ENCODE measurements at places on chromosomes 6 and 20.

GRCh38 chr6:119360262-119360915, 10.8 kb upstream of the MAN1A1 start:
- DNase-seq: no peak

DNA sequence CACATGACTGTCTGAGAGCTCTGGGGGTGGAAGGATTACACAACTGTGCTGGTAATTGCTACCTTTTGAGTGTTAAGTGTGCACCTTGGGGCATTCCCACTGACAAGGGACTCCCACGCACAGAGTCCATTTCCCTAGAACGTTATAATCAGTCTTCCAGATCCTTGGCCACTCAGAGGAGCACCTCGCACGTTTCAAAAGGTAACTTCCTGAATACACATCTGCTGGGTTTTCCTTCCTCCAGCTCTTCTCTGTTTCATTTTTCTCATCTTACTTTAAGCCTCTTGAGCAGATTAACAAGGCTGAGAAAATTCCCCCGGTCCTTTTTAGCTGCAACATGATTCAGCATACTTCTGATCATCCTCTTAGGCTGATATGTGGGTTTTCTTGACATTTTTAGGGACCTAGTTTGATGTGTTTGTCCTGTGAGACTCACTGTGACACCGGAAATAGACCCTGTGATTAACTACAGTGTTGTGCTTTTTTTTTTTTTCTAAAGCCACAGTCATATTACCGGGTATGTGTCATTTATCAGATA, 98.4 kb upstream of the DUSP22 start:
- no peak for DNase-seq

- no peak for DNase-seq
Measured at GRCh38 chr20:33160681-33161080, 7.3 kb upstream of the BPIFA2 start.

- DNase-seq: no peak
Measured at GRCh38 chr6:32070814-32071543, 32.8 kb downstream of the CYP21A2 start.

DNA sequence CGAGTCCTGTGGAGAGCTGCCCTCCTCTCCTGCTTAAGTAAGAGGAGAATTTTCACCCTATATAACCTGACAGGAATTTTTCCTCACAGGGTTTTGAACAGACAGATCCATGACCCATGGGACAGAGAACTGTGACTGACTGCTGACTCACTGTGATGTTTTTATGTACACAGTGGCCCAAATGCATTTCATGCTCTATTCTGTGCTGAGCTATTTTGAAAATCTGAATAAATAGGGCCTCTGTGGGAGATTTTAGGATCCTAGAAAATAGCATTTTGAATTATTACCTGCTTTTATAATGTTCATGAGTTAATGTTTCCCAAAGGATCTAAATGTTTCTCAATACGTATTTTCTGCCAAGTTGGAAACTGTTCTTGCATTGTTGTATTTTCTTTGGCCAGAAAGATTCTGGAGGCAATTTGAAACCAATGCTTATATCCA, 577.4 kb downstream of the HTR1B start:
- no peak for DNase-seq

- DNase-seq: no peak
Measured at GRCh38 chr6:127120023-127120786, 1.7 kb downstream of the RSPO3 start.

GRCh38 chr20:18853946-18854646, 40.5 kb downstream of the SCP2D1 start:
- DNase-seq: no peak

GRCh38 chr6:132520953-132521352, 8.0 kb upstream of the STX7 start:
- DNase-seq: no peak

DNA sequence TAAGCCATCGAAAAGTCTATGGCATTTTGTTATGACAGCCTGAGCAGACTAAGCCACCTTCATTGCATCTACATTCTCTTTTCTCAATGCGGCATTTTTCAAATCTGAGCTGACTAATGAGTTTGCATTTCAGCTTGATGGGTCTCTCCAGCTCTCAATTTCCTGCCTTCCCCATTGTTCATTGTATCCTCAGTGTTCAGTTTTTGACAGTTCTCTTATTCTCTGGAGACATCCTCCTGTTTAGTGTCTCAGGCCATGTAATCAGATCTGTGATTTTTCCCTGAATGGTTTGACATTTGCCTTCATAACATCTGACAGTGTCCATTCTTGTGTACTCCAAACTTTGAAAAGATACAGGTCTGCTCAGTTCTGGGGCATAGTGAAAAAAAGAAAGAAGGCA, 27.9 kb upstream of the MCM3 start:
- no peak for DNase-seq

- no peak for DNase-seq
Measured at GRCh38 chr6:151661928-151662327, 145.6 kb upstream of the ESR1 start.

DNA sequence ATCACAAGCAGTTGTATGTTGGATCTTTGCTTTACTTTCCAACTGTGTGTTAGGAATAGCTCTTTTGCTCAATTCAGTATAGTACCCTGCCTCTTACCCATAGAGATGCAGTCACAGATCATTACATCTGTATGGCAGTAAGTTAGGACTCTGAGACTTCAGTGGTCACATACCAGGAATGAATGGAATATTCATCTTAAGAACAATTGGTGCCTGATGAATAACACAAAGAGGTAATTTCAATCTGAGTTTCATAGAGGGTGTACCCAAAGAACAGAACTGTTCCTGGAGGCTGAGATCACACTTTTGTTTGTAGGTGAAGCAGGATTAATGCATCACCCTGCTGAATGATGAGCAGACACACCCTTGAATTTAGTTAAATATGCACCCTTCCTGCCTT, 28.7 kb upstream of the KIF13A start:
- no peak for DNase-seq

GRCh38 chr20:63360850-63361518, at the start of gene CHRNA4:
CHRNA4 (minus strand) TSS chr20:63361349; CDS start chr20:63361165, 184 bp downstream.
- DNase-seq: no peak

- no peak for DNase-seq
Measured at GRCh38 chr6:143549949-143550268, 38.4 kb upstream of the FUCA2 start.

DNA sequence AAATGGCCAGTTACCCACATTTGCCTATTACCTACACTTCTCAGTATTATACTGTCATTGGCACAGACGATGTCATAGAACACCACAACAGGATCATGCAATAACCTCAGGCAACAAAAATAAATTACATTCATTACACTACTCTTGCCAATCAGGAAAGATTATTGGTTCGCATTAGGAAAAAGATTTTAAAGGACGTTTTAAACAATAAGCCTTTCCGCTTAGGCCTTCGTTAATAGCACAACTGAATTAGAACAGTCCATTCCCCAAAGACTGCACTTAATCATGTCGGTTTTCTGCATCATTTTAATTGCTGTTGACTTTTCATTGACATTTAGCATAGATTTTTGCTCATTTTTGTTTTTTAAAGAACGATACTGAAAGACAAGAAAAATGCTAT, 912 bp upstream of the SENP6 start:
- DNase-seq: no peak

GRCh38 chr6:31918069-31918720, 9.3 kb upstream of the C2 start:
- DNase-seq: no peak

- DNase-seq: no peak
Measured at GRCh38 chr20:57672164-57672563, 37.7 kb downstream of the PMEPA1 start.

Measured in osteocyte (in vitro differentiated cells).